ENCODE measurements at places on chromosomes 7 and 10.
A peak's percentile ranks its signal among the peaks of the same experiment; 100 is the strongest.

DNA sequence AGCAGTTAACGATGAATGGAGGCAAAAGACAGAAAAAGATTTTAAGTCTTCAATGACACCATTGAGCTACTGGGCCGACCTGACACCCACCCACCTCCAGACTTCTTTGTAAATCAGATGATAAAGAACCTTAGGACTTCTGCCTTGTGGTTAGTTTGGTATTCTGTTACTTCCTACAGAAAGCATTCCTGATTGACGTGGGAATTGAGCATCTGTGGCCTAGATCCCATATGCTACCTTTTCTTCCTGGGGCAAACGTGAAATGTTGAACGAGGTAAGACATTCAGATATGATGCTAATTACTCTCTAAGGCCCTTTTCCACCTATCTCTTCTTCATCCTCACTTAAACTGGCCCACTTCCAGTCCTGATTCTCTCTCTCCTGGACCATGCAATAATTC lies 10.2 kb downstream of the PRLHR start:
- no peak for DNase-seq

- DNase-seq = peak; percentile 95
Measured at GRCh38 chr7:150448789-150449147, 1.7 kb upstream of the GIMAP8 start.

- DNase-seq = no peak
Measured at GRCh38 chr10:81109200-81109752, 571.6 kb downstream of the SH2D4B start.

- no peak for DNase-seq
Measured at GRCh38 chr10:119316729-119317097, 109.3 kb downstream of the GRK5 start.

- no peak for DNase-seq
Measured at GRCh38 chr7:142412551-142413193, 154.8 kb upstream of the PRSS58 start.

- DNase-seq = no peak
Measured at GRCh38 chr7:78176171-78176570, 377.6 kb downstream of the PHTF2 start.

- DNase-seq = no peak
Measured at GRCh38 chr10:24847112-24848070, 105.0 kb downstream of the PRTFDC1 start.

DNA sequence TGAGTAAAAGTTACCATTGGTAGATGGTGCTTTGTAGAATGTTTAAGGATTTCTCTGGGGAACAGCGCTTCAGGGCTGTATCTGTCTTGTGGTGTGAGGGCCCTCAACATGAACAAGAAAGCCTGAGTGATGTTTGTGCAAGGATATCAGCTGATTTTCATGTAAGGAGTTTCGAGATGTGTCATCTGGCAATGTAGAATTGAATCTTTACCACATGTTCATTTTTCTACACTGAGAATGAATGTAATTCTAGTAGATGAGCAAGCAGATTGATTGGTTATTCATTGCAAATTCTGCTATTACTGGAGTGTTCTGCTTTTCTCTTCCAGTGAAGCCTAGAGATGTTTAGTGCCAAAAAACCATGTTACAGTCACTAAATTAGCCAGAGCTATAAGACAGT lies 87.7 kb downstream of the ST7 start:
- no peak for DNase-seq

- DNase-seq = no peak
Measured at GRCh38 chr10:101995451-101996063, 60.4 kb downstream of the ARMH3 start.

- DNase-seq = peak; percentile 56
Measured at GRCh38 chr10:78211561-78212051, 177.9 kb downstream of the RPS24 start.

GRCh38 chr10:17616403-17617030 lies 657 bp downstream of the HACD1 start:
- peak; percentile 87 for DNase-seq

GRCh38 chr7:69276011-69276729 lies 322.1 kb upstream of the AUTS2 start:
- DNase-seq = no peak

GRCh38 chr10:109784236-109784635 lies 139.1 kb downstream of the XPNPEP1 start:
- DNase-seq = no peak

DNA sequence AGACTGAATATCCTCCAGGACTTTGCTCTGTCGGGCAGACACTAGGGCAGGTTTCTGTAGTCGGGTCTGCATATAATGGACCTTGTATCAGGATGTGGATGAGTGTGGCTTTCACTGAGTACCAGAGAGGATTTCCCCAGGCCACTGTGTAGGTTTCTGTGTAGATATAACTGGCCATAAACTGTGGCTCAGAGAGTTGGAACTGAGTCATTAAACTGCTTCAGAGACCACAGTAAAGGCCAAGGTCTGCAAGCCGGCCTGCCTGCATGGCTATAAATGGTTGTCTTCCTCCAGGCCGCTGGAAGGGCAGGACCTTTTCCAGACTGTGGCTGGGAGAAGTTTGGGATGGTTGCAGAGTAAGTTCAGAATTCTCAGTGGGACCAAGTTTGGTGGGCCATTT lies 16.9 kb downstream of the ZNF92 start:
- DNase-seq = no peak

- no peak for DNase-seq
Measured at GRCh38 chr10:43793704-43794103, 145.0 kb upstream of the ZNF32 start.

GRCh38 chr10:619710-620109 lies 69.8 kb downstream of the DIP2C start:
- peak; percentile 62 for DNase-seq

- peak; percentile 50 for DNase-seq
Measured at GRCh38 chr10:128469515-128469914, 343.3 kb upstream of the MKI67 start.

DNA sequence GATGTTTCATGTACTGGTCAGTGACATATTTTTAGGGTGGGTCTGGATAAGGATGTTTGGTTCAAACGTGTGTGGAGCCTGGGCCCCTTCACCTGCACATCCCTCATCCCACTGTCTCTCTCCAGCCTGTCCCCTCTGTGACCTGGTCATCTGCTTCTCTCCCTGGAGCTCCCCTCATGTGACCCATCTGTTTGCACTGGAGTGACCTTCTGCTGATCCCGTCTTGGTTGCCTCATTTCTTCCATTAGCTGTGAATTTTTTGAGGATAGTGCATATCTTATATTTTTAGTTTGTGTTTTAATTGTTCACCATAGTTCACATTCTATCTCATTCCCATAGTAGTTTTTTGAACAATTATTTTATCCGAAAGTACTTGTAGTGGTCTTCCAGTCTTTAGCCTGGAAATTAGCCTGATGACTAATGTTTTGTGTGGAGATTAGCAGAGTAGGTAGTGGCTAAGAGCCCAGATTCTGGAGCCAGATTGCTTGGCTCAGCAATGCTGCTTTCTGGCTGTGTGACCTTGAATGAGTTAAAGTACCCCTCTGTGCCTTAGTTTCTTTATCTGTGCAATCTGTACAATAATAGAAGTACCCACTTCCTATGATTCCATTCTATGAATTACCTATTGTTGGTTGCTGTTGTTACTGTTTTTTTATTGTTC lies 224.5 kb downstream of the LRMDA start:
- DNase-seq = no peak

DNA sequence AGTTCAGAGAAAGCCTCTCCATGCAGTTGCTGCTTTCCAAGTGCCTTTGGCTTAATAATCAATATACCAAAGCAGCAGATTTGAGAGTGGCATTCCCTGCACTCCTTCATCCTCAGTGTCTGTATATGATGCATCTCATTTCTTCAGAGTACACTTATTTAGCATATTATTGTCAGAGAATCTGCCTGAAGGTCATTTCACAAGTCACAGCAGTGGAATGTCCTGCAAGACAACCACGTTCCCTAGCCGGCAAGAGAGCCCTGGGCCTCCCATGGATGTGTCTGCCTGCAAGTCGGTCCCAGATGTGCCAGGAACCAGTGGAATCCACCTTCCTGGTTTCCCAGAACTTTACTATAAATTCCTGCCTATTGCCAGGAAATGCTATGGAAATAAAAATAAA lies 289.4 kb upstream of the IGFBP3 start:
- DNase-seq = no peak

DNA sequence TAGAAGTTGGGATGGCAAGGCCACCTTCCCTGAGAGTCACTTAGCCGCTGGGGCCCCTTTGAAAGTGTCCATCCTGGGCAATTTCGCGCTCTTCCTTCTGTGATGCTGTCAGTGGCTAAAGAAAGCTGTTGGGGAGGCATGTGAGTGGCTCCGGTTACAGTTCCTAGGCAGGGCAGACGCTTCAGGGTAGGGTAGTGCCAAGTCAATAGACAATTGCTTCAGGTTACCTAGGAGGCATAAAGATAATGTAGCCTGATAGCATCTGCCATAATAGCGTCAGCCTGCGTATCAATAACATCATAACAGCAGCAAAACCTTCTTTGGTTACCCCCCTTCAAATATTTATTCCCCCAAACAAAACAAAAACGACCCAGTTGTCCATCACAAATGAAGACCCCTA lies at the start of gene FAM107B:
Gene FAM107B, minus strand, starts transcription at position 101 of the 400 bp plus-strand sequence. CDS start 234 bp downstream, outside the sequence.
- no peak for DNase-seq

GRCh38 chr7:93964262-93964661 lies 39.9 kb downstream of the BET1 start:
- DNase-seq = no peak

- no peak for DNase-seq
Measured at GRCh38 chr10:130425881-130426435, 289.8 kb downstream of the GLRX3 start.

- peak; percentile 88 for DNase-seq
Measured at GRCh38 chr10:86970162-86970981, 2.1 kb downstream of the ADIRF start.

Data from spleen (tissue), 13 donors.